GDM1 (cell line): ENCODE measurements at places on chromosomes 5 and 9.

GRCh38 chr5:56699538-56699937 is 115.8 kb upstream of the MAP3K1 start:
- DNase-seq: no peak

DNA sequence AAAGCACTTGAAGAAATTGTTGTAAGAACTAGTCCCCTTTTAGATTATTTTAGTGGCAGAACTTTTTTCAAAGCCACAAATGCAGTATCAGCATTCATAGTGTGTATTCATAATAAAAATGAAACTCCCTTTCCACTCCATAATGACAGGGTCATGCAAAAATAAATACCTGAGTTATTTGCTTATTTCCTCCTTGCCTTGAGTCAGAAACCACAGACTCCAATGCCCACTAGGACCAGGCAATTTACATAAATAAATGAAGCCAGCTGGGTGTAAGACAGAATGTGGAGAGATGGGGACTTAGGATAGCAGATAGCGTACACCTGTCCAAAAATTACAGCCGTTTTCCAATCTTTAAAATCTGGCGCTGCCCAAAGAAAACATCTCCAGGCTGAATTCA is 417.8 kb downstream of the TMEM161B start:
- no peak for DNase-seq

DNA sequence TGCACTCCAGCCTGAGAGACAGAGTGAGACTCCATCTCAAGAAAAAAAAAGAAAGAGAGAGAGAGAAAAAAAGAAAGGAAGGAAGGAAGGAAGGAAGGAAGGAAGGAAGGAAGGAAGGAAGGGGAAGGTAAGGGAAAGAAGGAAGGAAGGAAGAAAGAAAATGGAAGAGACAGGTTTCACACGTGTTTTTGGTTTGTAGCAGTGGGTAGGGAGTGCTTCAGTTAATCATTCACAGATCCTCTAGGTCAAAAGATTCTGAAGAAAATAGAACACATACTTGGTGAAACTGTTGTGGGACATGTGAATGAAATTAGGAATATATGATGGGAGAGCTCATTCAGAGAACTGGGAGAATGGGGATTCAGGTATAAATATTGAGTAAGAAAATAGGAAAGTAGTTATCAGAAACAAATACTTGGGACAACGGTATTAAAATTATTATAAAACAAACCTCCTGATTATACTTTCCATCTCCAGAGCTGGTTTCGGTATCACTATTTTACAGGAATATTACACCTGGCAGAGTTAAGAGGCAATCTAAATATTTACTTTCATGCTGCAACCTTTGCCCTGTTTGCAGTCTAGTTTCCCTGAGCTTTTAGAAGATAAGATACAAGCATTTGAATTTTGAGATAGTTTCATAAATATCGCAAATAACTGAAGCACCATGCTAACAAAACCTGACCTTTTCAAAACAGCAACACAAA is 37.2 kb downstream of the MARVELD2 start:
- no peak for DNase-seq

DNA sequence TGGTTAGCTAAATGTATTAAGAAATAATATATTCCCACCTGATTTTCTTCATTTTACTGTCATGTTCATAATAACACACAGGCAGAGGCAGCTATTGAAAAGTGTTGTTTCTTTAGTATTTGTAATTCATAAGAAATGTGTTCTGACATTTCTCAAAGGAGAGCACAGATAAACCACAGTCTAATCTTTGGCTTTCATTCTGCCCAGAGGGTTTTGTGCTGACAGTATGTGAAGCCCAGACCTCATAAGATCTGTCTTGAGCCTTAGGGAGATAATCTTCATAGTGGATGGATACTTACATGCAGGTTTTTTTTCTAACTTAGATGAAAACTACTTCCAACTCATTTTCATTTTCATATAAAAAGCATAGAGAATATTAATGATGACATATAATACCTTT is 206.1 kb downstream of the CHSY3 start:
- DNase-seq: no peak

- no peak for DNase-seq
Measured at GRCh38 chr5:171783051-171783450, 2.6 kb upstream of the SMIM23 start.

- no peak for DNase-seq
Measured at GRCh38 chr5:147481376-147481775, 28.5 kb downstream of the DPYSL3 start.

GRCh38 chr9:21576331-21577189 is 94.4 kb upstream of the IFNE start:
- DNase-seq: no peak

DNA sequence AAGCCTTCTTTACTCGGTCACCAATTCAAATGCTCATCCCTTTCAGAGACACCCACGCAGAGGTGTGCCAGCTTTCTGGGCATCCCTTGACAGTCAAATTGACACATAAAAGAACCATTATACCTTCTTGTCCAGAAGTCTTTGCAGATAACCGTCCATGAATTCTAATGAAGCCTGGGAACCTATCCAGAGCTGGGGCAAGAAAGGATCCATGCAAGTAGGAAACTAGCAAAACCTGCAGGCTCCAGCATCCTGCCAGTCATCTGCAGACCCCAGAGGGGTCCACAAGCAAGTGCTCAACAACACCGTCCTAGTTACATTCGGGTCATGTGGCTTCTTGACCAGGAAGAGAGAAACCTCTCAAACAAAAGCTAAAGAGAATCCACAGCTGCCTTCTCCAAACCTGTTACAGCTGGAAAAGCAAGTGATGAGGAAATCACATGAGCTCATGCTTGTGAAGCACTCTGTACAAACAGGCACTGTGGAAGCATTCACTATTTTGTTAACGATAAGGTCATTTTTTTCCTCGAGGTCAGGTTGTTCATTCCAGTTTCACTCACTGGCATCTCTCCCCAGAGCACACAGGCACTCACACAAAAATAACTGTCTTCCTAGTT is 80.2 kb upstream of the DMRT1 start:
- DNase-seq: no peak

GRCh38 chr5:12258549-12258948 is 354.3 kb upstream of the CTNND2 start:
- DNase-seq: no peak

DNA sequence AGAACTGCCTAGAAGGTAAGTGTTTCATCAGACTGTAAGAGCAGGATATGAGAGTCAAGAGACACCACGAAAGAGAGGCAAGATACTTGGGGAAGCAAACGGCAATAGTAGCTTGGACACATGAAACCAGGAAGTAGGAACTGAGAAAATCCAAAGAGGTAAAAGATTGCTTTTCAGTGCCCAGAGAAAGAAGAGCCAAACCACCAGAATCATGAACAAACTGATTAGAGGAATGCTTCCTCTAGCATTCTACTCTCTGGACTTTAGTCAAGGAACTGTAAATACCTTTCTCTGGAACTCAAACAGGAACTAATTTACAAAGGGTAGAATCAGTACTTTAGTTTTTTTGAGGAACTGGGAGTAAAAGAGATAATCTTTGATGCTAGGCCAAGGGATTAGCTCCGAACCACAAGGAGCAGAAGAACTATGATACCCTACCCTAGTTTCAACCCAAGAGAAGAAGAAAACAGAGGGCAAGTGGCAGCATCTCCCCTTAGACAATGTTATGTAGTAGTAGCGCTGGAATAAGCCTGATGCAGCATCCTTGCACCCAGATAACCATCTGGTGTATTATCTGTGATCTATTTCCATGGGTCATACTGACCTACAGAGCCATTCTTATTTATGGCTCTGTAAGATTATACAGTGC is 41.3 kb downstream of the EFCAB9 start:
- no peak for DNase-seq

GRCh38 chr5:66757219-66757833 is 161.1 kb downstream of the MAST4 start:
- peak; percentile 4 for DNase-seq

GRCh38 chr5:15215056-15215455 is 284.9 kb upstream of the FBXL7 start:
- DNase-seq: no peak

DNA sequence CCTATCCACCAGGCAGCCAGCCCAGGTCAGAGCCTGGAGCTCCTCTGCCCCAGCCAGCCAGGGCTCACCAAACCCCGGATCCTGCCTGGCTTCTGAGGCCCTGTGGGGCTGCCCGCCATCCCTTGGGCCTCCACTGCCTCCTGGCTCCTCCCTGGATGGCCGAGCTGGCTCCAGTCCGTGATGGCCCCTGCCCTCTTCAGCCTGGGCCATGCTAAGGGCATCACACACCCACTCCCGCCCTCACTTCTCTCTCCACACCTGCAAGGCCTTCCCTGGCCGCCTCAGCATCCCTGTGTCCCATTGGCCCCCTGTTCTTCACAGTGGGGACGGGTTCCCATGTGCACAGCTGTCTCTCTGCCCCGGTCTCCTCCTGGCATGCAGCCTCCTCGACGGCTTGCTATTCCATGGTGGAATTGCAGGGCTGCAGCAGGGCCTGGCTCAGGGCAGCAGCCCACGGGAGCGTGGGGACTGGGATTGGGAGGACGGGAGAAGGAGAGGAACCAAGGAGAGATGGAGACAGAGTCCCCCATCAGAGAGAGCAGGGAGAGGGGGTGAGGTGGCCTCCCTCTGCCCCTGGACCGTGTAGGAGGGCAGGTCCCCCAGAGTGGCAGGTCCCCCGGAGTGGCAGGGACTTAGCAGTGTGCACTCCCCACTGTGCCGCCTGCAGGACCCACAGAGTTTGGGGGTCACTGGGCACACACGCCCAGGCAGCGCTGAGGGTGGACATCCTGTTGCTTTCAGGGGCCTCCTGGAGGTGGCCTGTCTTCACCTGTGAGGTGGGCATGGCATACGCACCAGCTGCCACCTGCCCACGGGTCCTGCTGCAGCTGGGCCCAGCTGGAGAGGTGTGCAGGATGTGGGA is 16.7 kb upstream of the RNU6ATAC start:
- no peak for DNase-seq

- DNase-seq: no peak
Measured at GRCh38 chr9:109901201-109901600, 121.2 kb downstream of the PALM2AKAP2 start.

DNA sequence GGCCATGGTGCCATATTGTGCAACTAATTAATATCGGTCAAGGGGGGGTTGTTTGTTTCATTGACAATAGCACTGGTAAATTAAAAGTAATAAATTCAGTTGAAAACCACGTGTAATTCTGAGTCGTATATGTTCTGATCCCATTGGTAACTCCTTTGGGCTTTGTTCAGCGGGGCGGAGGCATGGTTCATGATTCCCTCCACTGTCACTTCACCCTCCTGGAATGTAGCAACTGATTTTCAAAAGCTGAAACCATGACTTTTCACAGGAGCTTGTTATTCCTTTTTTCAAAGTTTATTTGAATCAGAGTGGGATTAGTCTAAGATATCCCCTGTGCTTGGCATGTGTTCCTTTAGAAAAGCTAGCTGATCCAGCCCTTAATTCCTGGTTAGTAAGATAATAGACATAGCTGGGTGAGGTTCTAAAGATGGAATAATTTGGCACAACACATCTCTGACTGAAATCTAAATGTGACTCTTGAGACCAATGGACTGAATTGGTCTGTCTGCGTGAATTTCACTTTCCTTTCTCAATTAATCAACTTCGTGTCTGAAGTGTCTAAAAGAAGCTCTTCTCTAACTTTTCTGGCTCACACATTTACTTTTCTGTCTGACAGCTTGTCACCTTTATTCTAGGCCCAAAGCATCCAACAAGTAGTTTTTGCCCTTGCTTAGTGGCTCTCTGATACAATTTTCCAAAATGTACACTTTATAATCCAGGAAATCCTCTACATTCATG is 185.7 kb upstream of the VCAN start:
- no peak for DNase-seq

- no peak for DNase-seq
Measured at GRCh38 chr5:79181419-79182022, 54.4 kb upstream of the JMY start.

DNA sequence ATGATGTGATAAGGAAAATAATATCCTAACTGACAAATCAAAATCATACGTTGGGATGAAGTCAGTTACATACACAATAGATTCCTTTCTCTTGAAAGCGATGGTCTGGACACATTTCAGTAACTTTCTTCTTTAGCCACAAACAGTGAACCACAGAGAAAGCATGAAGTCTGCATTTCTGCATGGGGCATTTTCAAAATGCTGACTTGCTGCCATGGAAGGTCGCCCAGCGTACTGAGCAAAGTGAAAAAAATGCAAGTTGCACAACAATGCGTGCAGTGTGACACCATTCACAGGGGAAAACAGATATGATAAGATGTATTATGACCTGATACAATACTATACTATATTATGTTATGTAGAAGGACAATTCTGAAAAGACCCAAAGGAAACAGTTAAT is 146.3 kb downstream of the SNX18 start:
- no peak for DNase-seq
